Stimulated activated CD8-positive, alpha-beta memory T cell treated with anti-CD3 and anti-CD28 coated beads, Interleukin-2, amount 100 ng/mL, for 1 hour (primary cell): ENCODE measurements at places on chromosomes 12 and 14.

DNA sequence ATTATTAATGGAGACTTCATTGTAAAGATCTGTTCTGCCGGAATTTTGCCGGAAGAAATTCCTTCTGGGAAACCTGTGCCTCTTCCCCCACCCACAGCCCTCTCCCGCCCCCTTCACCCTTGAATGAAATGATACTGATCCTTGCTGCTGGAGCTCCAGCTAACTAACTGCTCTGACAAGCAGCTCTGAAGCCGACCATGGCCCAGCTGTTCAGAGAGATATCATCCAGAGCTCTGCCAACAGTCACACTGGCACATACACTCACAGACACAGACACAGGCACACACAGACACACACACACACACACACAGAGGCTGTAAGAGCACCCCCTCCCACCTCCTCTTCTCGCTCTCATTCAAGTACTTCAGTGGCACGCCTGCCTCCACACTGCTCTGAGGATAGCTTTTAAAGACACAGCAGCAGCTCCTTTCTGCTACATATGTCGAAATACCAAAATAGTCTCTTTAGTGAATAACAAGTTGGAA, 88.6 kb downstream of the R3HDM2 start:
- DNase-seq, result no peak

DNA sequence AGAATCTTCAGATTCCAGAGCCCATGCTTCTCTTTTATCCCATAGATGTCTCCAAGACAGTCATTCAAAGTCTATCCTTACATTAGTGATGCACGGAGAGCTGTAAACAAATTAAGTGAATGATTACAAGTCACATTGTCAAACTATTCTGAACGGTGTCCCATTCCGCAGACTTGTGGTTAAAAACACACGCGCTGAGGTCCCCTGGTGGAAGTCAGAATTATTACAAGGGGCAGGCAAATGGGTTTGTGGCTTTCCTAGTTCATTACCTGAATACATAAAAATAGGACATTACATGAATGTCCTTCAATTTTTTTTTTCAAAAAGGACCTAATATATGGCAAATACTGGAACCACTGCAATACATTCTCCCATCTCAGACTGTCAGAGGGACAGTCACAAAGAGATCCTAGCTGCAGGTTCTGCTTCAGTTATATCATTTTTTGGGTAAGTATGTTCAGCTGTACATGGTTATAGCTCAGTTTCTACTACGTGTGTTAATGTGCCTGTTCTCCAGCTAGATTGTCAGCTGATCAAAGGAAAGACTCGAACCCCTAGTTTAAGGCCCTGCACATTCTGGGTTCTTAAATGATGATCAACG, 53.1 kb upstream of the STON2 start:
- peak; percentile 31 for DNase-seq

DNA sequence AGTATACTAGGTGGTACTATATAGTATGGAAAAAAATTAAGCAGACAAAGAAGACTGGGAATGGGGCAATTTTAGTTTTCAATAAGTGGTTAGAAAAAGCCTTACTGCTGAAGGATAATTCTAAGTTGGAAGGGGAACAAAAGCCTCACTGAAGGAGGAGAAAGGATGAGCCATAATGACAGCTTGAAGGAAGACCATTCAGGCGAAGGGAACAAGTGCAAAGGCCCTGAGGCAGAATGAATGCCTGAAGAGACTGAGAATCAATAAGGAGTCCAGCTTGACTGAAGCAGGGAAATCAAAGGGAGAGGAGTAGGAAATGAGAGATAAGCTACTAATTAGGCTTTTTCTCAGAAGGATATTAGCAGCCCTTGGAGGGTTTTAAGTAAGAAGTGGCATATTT, 28.5 kb downstream of the PPP1R13B start:
- no peak for DNase-seq

DNA sequence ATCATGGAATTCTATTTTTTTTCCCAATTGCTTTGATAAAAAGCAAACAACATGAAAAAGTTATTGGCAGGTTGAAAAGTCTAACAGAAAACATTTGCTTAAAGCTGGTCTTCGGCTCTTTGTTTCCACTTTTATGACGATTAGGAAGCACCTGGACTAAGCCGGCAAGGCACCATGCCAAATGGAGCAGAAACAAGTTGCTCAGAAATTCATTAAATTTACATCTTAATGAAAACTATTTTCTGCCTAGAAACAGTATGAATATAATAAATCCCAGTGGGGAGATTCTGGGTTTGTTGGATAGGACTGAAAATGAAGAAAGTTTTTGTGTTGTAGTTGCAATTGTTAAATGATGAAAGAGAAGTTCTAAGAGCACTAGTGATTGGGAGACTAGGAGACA, 51.4 kb upstream of the OR9K2 start:
- no peak for DNase-seq

DNA sequence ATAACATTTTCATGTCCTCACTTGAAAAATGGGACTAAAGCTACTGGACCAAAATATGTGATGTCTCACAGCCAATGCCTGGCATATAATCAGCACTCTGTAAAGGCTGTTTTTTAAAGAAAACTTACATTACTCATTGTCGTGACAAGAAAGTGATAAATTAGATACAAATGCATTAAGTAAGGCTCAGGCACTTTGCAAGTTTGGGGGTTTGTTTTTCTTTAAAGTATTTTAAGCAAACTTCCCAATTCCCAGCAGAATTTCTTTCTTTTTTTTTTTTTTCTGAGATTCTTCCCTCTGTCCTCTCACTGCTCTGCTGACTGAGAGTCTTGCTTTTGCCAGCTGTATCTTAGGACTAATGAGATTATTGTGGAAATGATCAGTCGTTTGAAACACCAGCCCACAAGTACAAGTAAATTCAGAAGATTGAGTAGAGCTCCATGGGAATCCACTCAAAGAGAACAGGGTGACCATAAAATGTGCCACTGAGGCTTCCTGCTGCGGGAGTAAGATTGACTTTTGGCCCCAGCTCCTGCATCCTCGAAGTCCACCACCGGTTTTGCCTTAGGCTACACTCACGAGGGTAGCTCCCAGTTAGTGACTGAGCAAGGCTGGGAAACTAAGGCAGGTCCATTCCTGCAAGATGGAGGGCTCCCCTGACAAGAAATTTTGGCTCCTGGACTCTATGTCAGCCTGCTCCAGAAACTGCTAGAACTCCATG, 82.8 kb downstream of the TMTC1 start:
- no peak for DNase-seq

GRCh38 chr14:36664322-36665193, 2.9 kb downstream of the PAX9 start:
- no peak for DNase-seq

DNA sequence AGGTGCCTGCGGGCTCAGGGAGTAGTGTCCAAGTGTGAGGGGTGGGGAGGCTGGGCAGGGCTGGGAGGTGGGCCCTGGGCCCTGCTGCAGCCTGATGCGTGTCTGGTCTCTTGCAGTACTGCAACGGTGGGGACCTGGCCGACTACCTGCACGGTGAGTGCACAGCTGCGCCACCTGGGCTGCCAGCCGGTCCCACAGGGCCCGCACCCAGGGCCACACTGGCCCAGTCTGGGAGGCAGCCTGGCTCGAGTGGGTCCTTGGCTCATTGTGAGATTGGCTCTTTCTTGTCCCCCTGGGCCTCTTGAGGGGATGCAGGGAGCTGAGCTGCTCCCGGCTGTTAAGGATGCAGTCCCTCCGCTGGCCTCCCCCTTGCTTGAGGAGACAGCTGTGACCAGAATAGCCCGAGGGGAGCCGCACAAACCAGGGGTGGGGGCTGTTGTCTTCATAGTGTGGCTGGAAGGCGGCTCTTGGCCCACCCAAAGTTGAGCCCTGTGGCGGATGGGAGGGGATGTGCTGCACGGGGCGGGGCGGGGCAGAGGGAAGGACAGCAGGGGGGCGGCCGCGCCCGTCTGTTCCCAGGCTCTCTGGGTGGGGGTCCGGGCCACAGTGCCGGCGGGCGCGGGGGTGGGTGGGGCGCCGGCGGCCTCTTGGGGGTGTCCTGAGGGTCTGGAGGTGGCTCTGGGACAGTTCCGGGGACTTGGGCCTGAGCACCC, 13.1 kb downstream of the ULK1 start:
- DNase-seq, result no peak

GRCh38 chr12:79887890-79888289, 47.0 kb downstream of the PPP1R12A start:
- no peak for DNase-seq

DNA sequence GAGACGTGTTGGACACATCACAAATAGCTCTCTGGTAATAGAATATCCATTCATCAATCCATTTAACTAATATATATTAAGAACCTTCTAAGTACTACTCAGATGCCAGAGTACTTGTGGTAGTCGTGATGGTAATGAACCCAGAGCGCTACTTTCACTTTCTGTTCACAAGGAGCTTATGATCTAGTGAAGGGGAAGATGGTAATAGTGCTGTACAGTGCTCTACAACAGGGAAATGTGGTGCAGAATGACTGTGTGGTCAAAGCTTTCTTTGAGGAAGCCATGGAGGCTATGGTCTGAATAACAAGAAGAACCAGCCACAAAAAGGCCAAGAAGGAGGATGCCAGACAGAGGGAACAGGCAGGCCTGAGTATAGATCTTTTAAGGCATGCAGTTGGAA, 212.0 kb downstream of the PTPRO start:
- DNase-seq, result no peak

DNA sequence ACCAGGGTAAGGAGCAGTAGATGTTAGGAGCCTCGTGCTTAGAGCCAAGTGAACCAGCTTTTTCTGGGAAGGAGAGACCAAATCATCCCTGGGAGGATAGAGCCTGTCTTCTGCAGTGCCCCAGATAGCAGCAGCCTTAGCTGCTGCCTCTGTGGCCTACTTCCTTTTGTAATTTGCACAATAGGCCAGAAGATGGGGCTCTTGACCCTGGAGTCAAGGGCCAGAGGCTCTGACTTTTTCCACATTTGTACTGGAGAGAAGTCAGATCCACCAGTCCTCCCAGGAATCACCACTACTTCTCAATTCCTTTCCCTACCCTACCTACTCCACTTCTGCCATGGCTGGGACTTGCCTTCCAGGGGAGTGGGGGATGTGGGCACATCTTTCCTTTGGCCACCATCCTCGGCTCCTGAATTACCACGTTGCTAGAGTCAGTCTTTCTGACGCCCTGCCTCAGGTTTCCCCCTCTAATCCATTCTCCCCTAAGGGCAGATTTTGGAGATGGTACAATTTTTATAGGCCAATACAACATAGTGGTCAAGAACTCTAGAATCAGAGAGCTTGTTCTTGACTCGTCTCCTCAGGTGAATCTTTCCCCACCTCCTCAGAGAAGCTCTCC, 3.3 kb upstream of the SLC4A8 start:
- no peak for DNase-seq

- DNase-seq, result no peak
Observed at GRCh38 chr12:120640861-120641833, 721 bp downstream of the CABP1 start.

- no peak for DNase-seq
Observed at GRCh38 chr12:100229876-100230275, 29.3 kb downstream of the ACTR6 start.

GRCh38 chr12:6099316-6099715, 25.2 kb downstream of the VWF start:
- DNase-seq, result no peak

- DNase-seq, result no peak
Observed at GRCh38 chr12:53208877-53209463, 1.9 kb upstream of the ITGB7 start.

GRCh38 chr14:103679351-103679750, 35.9 kb downstream of the XRCC3 start:
- DNase-seq, result peak; percentile 11

- no peak for DNase-seq
Observed at GRCh38 chr12:41923351-41923750, 221.3 kb downstream of the GXYLT1 start.

DNA sequence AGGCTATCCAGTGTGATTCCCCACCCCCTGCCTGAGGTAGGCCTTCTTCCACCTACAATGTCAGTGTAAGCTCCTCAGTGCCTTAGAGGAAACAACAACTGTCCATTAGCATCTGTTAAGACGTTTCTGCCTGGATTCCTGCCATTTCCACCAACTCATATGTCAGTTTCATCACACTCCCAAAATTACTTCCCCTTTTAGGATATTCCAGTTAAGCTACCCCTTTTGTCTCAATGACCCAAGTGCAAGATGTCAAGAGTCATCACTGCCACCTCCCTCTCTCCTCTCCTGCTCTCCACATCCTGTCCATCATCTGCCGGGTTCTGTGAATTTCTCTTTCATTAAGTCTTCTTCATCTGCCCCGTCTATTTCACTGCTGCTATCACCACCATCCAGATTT, 189.4 kb downstream of the DPF3 start:
- no peak for DNase-seq

- no peak for DNase-seq
Observed at GRCh38 chr14:89368490-89369477, 48.2 kb downstream of the FOXN3 start.

- no peak for DNase-seq
Observed at GRCh38 chr12:14387219-14387871, 21.9 kb downstream of the ATF7IP start.

DNA sequence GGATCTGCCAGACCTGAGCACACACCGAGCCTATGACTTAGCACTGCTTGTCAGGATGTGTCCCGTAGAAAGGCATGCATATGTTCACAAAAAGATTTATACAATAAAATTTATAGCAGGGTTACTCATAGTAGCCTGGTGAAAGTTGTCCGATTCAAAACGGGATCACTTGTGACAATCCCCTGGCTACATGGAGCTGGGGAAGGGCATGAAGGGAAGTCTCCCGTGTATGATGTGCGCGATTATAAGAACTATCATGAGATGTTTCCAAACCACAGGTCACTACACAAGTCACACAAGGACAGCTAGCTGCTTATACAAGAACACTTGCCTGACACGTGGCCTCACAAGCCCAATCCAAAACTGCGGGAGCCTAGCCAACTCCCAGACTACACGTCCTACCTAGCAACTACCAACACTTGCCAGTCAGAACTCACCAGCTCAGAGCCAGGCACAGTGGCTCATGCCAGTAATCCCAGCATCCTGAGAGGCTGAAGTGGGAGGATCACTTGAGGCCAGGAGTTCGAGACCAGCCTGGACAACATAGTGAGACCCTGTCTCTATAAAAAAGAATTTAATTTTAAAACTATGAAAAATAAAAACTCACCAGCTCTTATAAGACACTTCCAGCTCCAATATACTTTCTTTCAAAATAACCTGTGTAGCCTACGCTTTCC, 7.5 kb upstream of the CDCA4 start:
- DNase-seq, result no peak

GRCh38 chr12:32151086-32151485, 44.4 kb downstream of the BICD1 start:
- DNase-seq, result no peak

DNA sequence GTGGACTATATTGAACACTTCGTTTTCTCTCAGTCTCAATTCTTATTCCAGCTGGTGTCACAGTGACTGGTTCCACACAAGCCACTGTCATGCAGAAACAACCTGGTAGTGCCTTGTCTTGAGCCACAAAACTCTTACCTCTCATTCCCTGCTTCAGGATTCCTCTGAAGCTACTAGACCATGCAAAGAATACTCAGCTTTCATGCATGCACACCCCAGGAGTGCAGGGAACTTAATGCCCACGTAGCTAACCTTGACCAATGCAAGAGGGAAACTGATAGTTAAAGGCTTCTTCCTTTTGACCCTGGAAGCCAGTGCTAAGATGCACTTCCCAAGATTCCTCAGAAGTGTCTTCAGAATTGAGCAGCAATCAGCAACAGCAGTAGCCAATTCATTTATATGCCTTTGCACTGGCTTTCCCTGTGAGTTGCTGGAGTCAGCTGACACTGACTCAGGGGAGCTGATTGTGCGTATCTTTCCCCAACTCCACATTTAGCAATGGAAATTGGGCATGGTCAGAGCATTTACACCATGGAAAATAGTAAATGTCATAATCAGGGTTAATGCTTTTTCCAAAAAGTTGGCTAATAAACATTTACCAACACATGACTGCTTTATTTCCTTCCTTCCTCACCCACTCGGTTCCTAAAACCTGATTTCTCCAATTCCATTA, 113.6 kb upstream of the SLC35F4 start:
- no peak for DNase-seq
